ENCODE measurements at places on chromosomes 12 and 14.

GRCh38 chr12:32454075-32454474 is 54.7 kb downstream of the FGD4 start:
- DNase-seq, result no peak

GRCh38 chr12:52366738-52367485 is at the start of gene KRT85:
TSS of gene KRT85 (minus strand) at chr12:52367481. CDS start at chr12:52367405, 76 bp downstream.
- DNase-seq, result no peak

DNA sequence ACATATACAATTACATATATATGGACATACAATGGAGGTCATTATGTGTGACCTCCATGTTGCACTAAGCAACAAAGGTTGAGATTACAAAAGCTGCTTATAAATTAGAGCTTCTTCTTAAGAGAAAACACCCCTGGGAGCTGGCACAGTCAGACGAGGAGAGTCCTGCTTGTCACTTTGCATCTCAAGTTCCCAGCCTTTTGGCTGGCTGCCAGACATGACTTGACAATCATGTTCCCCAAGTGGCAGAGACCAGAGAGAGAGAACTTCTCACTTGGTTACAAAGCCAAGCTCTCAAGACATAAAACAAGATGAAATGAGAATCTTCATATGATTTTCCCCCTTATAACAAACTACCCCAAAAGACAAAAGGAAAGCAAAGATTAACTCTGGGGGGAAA is 8.5 kb upstream of the SYNJ2BP start:
- DNase-seq, result no peak

- no peak for DNase-seq
These were observed 35.4 kb downstream of the SPTLC2 start for GRCh38 chr14:77580964-77581505.

- no peak for DNase-seq
These were observed 181.6 kb downstream of the CHST11 start for GRCh38 chr12:104638218-104638850.
